Endothelial cell of umbilical vein (primary cell): ENCODE measurements at places on chromosomes 3 and 15.

DNA sequence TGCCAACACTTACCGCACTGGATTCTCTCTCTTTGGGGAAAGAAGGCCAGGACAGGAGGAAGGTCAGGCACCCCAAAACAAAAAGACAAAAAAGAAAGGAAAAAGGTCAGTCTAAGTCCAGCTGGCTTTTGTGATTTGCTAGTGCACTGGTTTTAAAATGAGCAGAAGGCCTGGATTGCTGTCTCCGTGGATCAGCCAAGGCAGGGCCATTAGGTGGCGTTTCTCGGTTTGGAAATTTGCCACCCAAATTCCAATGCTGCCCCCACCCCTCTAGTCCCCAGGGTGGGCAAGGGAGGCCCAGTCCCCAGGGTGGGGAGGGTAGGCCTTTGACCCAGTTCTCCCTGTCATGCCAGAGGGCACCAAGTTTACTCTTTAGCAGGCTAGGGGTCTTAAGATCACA is 33.3 kb downstream of the TLE3 start:
- H3K4me1 ChIP-seq = peaks cover 6% of the 10 kb centered on the region
- H3K36me3 ChIP-seq = peaks cover 59% of the 10 kb centered on the region
- no peak for DNase-seq
- no peaks in the 10 kb centered on the region for H3K27me3 ChIP-seq
- no peak overlapping the region for H3K27ac ChIP-seq

- H3K27me3 ChIP-seq = no peaks in the 10 kb centered on the region
- H3K27ac ChIP-seq = peak overlapping the region; percentile 51
- peaks cover 7% of the 10 kb centered on the region for H3K4me1 ChIP-seq
- peak; percentile 60 for DNase-seq
- H3K4me3 ChIP-seq = no peak overlapping the region
- H3K36me3 ChIP-seq = no peaks in the 10 kb centered on the region
Observed at GRCh38 chr15:99324082-99324620, 72.9 kb downstream of the LRRC28 start.

- DNase-seq = no peak
- H3K4me3 ChIP-seq = no peak overlapping the region
- no peaks in the 10 kb centered on the region for H3K4me1 ChIP-seq
- H3K27me3 ChIP-seq = no peaks in the 10 kb centered on the region
- no peak overlapping the region for H3K27ac ChIP-seq
Observed at GRCh38 chr3:26018889-26019288, 229.0 kb downstream of the OXSM start.

DNA sequence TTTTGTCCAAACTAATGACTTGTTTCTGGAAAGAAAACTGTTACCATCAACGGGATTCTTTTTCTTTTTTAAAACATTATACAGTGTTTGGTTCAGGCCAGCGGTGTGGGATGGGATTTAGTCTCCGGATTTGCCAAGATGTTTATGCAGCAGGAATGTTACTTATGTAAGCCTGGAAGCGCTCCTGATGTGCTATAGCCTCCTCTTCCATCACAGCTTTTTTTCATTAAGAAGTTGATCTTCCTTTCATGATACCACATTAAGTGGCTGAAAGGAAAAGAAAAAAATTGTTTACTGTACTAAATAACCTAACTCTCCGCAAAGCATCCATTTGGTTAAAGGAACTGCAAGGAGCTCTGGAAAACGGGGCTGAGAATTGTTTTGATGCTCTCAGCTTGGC is 120.5 kb upstream of the ALDH1A3 start:
- DNase-seq = peak; percentile 3
- no peaks in the 10 kb centered on the region for H3K36me3 ChIP-seq

DNA sequence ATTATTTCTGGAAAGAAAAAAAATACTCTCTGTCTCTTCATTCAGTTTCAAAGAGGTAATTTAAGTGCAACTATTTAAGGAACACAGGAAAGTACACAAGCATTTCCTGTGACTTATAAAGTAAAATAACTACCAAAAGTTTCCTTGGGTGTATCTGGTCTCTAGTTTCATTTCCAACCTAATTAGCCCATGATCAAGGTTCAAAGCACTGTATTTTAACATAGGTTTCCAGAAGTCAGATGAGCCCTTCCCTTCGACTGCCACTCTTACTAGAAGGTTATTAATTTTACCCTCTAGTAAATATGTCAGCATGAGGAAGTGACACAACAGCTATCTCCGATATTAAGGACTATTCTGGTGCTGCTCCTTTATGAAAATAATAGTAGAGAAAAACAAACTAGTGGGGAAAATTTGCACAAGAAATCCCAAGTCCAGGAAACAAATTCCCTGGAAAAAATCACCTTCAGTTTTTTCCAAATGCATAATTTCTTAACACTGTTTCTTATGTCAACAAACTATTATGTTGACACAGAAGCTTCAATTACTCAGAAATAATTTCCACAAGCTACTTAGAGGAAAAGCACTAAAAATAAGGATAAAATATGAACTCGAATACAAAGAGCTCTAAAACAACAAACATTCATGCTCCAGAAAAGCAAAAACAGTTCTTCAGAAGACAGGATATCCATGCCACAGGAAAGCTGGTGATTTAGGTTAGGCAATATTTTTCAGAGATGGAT is 35.3 kb downstream of the CCPG1 start:
- H3K4me3 ChIP-seq = no peak overlapping the region
- H3K27me3 ChIP-seq = no peaks in the 10 kb centered on the region
- DNase-seq = peak; percentile 71
- peaks cover 4% of the 10 kb centered on the region for H3K36me3 ChIP-seq
- H3K27ac ChIP-seq = peak overlapping the region; percentile 42

- peak; percentile 39 for DNase-seq
- no peak overlapping the region for H3K4me3 ChIP-seq
- H3K27me3 ChIP-seq = no peaks in the 10 kb centered on the region
- no peak overlapping the region for H3K27ac ChIP-seq
Observed at GRCh38 chr15:95522533-95522932, 808.0 kb upstream of the NR2F2 start.

GRCh38 chr3:174536319-174536718 is 322.8 kb upstream of the NAALADL2 start:
- no peak overlapping the region for H3K4me3 ChIP-seq
- no peaks in the 10 kb centered on the region for H3K27me3 ChIP-seq
- DNase-seq = no peak
- H3K4me1 ChIP-seq = no peaks in the 10 kb centered on the region
- H3K36me3 ChIP-seq = no peaks in the 10 kb centered on the region

DNA sequence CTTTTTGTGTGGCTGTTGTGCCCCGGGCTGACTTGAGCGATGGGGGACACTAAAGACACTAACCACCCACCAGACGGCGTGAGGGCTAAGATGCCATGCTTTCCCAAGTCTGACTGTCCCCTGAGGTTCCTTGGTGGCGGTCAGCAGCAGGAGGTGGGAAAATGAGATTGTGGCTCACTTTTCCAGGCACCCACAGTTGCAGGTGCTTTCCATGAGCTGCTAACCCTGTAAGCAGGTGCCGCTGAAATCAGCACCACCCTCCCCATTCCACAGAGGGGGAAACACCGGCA is 17.7 kb downstream of the PRR23E start:
- H3K27me3 ChIP-seq = no peaks in the 10 kb centered on the region
- H3K27ac ChIP-seq = no peak overlapping the region
- no peaks in the 10 kb centered on the region for H3K4me1 ChIP-seq
- H3K4me3 ChIP-seq = no peak overlapping the region

DNA sequence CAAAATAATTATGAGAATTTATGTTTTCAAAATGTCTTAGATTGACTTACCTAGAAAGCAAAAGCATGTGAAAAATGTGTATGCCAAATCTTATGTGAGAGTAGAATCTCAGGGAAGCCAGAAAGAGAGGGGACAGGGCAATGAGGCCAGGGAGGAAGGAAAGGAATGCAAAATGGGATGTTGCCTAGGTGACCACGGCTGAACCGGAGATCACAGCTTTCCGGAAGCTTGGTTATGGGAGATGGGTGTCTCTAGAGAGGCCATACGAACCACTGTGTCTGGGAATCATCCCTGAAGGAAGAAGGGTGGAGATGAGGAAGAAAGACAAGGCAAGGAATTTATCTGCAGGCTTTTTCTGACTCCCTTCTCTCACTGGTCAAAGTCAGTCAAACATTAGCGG is 76.0 kb downstream of the SUCLG2 start:
- DNase-seq = peak; percentile 9
- H3K4me3 ChIP-seq = no peak overlapping the region
- H3K4me1 ChIP-seq = peaks cover 7% of the 10 kb centered on the region

GRCh38 chr3:32302601-32303398 is 64.3 kb downstream of the CMTM8 start:
- H3K36me3 ChIP-seq = no peaks in the 10 kb centered on the region
- no peak overlapping the region for H3K4me3 ChIP-seq
- H3K27ac ChIP-seq = no peak overlapping the region
- H3K4me1 ChIP-seq = no peaks in the 10 kb centered on the region

GRCh38 chr15:88802250-88802990 is 816 bp upstream of the ACAN start:
- no peak overlapping the region for H3K27ac ChIP-seq
- no peak for DNase-seq
- H3K4me1 ChIP-seq = no peaks in the 10 kb centered on the region
- H3K36me3 ChIP-seq = no peaks in the 10 kb centered on the region

GRCh38 chr15:89936051-89936785 is 23.5 kb upstream of the ARPIN start:
- no peak overlapping the region for H3K4me3 ChIP-seq
- no peak for DNase-seq
- H3K27me3 ChIP-seq = peaks cover 6% of the 10 kb centered on the region
- H3K4me1 ChIP-seq = no peaks in the 10 kb centered on the region
- no peaks in the 10 kb centered on the region for H3K36me3 ChIP-seq

DNA sequence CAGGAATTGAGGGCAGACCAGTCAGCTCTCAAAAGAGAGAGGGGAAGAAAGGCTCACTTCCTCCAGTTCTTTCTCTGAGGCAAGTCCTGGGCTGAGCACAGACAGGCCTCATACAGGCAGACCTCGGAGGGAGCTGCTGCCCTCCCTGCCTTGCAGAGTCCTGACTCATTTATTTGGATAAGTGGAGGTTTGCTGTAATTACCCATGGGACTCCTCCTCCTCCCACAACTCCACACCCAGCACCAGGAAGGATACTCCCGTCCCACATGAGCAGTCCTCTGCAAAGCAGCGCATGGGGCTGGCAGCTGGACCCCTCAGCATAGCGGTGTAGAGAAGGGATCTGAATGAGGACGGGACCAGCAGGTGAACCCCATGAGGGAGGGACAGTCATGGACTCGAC is 13.4 kb upstream of the SCN10A start:
- no peaks in the 10 kb centered on the region for H3K36me3 ChIP-seq
- DNase-seq = peak; percentile 73
- H3K4me1 ChIP-seq = peaks cover 27% of the 10 kb centered on the region
- H3K27me3 ChIP-seq = no peaks in the 10 kb centered on the region
- H3K4me3 ChIP-seq = no peak overlapping the region

DNA sequence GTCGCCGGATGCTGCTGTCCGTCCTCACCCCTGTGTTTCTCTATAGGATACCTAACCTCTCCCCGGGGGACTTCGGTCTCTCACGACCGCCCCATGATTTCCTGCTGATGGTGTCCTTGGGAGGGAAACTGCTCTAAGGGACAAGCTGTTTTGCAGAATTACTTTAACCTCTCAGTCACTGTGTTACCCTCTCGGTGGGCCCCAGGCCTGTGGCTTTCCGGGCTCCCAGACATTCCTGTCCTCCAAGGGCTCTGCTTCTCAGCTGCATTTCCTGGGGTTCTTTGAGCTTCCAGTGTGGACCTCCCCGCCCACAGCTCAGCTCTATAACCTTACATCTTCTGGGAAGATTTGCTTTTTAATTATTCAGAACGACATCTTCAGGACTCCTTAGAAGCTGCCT is 40.9 kb downstream of the CHST2 start:
- no peaks in the 10 kb centered on the region for H3K36me3 ChIP-seq
- DNase-seq = no peak
- H3K27me3 ChIP-seq = no peaks in the 10 kb centered on the region
- no peak overlapping the region for H3K27ac ChIP-seq
- H3K4me3 ChIP-seq = no peak overlapping the region

- no peak for DNase-seq
- H3K4me3 ChIP-seq = no peak overlapping the region
- no peaks in the 10 kb centered on the region for H3K36me3 ChIP-seq
Observed at GRCh38 chr15:83837945-83838571, 184.1 kb downstream of the ADAMTSL3 start.

GRCh38 chr3:108383306-108383705 is 87.0 kb downstream of the HHLA2 start:
- H3K4me1 ChIP-seq = no peaks in the 10 kb centered on the region
- H3K27ac ChIP-seq = no peak overlapping the region
- DNase-seq = no peak
- no peaks in the 10 kb centered on the region for H3K36me3 ChIP-seq
- no peak overlapping the region for H3K4me3 ChIP-seq

GRCh38 chr3:38000965-38001455 is 10.4 kb downstream of the VILL start:
- H3K4me3 ChIP-seq = no peak overlapping the region
- H3K4me1 ChIP-seq = peaks cover 4% of the 10 kb centered on the region
- DNase-seq = no peak
- H3K27ac ChIP-seq = no peak overlapping the region
